Activated gamma-delta T cell treated with anti-CD3 and anti-CD28 coated beads, Interleukin-2, amount 50 U/mL, for 16 hours (primary cell): ENCODE measurements at places on chromosomes 6 and 20.

- DNase-seq, result no peak
Observed at GRCh38 chr6:88374553-88374952, 208.4 kb upstream of the CNR1 start.

DNA sequence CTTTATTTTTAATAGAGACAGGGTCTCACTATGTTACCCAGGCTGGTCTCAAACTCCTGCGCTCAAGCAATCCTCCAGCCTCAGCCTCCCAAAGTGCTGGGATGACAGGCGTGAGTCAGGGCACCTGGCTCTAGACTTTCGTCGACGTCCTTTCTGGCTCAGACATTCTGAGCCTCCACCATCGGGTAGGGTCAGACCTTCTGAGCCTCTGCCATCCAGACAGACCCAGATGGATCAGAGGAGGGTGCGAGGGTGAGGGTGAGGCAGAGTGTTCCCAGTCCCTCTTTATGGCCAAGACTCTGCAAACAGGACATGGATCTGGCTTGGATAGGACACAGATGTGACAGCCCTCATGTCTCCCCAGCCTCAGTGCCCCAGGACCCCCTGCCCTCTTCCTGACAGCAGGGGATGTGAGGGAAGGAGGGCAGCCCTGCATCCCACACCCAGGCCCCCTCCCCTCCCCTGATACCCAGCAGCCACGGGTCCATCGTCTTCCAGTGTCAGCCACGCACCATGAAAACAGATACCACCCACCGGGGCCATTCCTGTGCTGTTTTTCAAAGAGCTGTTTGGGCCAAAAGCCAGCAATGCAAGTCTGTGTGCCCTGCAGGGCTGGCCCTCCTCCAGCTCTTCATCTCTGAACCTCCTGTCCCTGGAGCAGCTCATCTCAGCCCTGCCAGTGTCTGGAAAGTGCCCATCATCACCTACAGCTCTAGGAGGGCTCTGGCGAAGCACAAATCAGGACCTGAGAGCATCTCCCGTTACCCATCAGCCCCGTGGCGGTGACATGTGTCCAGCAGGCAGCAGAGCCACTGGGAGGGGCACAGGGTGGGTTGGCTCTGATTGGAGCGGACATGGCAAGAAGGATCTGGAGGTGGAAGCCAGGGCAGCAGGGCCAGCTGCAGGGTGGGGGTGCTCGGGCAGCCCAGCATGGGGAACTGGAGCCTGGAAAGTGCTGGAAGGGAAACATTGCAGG lies 208.4 kb downstream of the PREX1 start:
- DNase-seq, result no peak

GRCh38 chr6:1624058-1624850 lies 14.5 kb downstream of the FOXC1 start:
- DNase-seq, result no peak

- DNase-seq, result no peak
Observed at GRCh38 chr6:38882157-38882556, 166.4 kb upstream of the GLP1R start.

- DNase-seq, result no peak
Observed at GRCh38 chr20:60984666-60985065, 267.4 kb upstream of the CDH4 start.

DNA sequence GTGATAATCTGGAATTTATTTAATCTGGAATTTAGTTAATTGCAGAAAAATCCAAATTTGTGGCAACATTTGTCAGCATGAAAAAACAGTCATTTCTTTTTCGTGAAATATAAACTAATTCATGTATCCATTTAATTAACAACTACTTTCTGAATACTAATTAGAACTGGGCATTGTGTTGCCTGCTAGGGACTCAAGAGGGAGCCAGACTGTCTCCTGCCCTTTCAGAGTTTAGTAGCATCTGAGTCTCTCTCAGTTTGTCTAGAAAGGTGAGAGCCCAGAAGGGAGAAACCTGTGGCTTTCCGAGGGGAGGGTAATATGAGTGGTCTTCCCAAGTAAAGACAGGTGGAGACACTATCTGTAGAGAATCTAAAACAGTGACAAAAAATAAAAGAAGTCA lies 210.9 kb upstream of the HDDC2 start:
- DNase-seq, result no peak
